ENCODE measurements at places on chromosomes 1 and 21. TPM values are rescaled to one million over a fixed set of nuclear protein-coding genes. Genes with fewer than 3 reads are reported as not detected.

DNA sequence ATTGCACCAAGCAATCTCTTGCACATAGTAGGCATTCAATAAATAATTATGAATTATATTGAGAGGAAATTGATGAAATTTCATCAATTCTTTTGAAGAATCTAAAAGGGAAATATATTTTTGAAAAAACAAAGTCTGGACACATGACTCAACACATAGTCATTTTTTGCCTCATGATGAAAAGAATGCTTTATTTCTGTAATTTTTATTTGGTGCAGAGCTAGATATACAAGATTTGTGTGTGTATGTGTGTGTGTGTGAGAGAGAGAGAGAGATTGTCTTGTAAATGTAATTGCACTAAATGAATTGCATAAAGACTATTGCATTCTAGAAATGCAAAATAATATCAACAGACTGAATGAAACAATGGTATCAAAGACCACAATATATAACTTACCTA lies 206.2 kb upstream of the C1orf87 start:
- H3K4me3 ChIP-seq = no peak overlapping the region
- no peaks in the 10 kb centered on the region for H3K27me3 ChIP-seq
- no peaks in the 10 kb centered on the region for H3K4me1 ChIP-seq
- no peak overlapping the region for H3K27ac ChIP-seq

GRCh38 chr1:38788341-38789336 lies 70.9 kb downstream of the RRAGC start:
- no peaks in the 10 kb centered on the region for H3K27me3 ChIP-seq
- DNase-seq = no peak
- no peak overlapping the region for H3K27ac ChIP-seq
- no peak overlapping the region for H3K4me3 ChIP-seq
- H3K36me3 ChIP-seq = no peaks in the 10 kb centered on the region
- no peaks in the 10 kb centered on the region for H3K4me1 ChIP-seq

GRCh38 chr1:231214918-231215680 lies 25.9 kb upstream of the GNPAT start:
- no peaks in the 10 kb centered on the region for H3K27me3 ChIP-seq
- no peak overlapping the region for H3K4me3 ChIP-seq
- H3K27ac ChIP-seq = no peak overlapping the region
- DNase-seq = no peak

GRCh38 chr1:234396871-234397270 lies 23.6 kb downstream of the COA6 start:
- H3K4me1 ChIP-seq = no peaks in the 10 kb centered on the region
- no peak for DNase-seq
- H3K36me3 ChIP-seq = no peaks in the 10 kb centered on the region
- H3K27me3 ChIP-seq = no peaks in the 10 kb centered on the region

DNA sequence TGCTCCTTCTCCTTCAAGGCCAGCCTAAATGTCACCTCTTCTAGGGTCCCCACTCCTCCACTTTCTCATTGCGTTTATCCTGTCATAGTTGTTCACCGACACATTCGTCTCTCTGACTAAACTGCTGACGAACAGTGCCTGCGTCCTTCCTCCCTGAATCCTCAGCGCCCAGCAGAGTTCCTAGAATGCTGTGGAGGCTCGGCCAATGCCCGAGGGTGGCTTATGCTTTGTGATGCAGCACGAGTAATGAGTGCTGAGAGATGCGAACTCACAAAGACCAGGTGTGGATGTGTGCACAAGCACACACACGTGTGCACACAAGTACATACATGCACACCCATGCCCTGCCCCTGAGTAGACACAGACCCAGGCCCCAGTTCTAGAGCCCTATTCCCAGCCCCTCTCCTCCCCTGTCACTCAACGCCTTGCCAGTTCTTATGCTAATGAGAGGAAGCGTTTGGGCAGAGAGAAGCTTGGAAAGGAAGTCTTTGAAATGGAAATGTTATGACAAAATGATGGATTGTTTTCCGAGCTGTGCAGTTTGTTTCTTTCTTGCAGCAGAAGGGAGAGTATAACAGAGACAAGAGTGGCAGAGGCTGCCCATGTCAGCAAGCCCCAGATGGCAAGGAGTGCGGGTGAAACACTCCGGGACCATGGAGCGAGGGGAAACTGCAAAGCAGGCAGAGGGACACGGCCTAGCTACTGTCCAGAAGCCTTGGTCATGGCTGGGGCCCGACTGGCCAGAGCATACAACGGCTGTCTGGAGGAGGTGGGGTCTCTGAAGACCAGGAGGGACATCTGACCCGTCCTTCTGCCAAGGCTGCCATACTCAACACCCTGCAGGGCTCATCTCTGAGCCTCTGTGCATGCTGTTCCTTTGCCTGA lies 24.2 kb downstream of the KCNA10 start:
- no peak for DNase-seq
- no peaks in the 10 kb centered on the region for H3K36me3 ChIP-seq
- peaks cover 8% of the 10 kb centered on the region for H3K4me1 ChIP-seq
- H3K27ac ChIP-seq = no peak overlapping the region
- no peak overlapping the region for H3K4me3 ChIP-seq
- no peaks in the 10 kb centered on the region for H3K27me3 ChIP-seq

DNA sequence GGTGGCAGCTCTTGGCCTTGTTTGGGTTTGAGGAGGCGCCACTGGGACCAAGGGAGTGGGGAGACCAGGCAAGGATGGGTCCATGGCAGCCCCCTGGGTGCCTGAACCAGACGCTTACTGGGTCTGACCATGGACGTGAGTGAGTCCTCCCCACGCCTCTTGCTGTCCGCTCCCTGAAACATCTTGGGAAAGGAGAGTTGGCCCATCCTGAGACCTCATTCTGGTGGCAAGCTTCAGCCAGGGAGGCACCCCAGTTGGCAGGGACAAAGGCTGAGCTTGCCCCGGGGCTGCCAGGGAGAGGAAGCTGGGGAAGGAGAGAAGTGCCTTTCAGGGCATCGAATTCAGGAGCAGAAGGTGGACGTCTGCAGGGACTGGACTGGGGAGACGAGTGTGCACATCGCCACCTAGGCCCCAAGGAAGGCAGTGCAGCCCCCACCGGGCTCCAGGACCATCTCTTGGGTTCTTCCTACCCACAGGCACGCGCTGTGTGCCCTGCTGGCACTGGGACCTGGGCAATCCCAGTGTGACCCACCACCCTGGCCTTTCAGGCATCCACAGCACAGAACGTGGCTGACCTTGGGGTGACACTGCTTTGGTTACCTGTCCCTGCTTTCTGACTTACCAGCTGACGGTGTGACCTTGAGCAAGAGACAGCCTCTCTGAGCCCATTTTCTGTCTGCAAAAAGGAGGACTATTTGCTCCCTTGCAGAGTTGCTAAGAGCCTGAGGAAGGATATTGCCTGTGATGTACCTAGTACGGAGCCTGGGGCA lies 132.9 kb upstream of the WNT4 start:
- H3K27ac ChIP-seq = no peak overlapping the region
- H3K4me3 ChIP-seq = no peak overlapping the region
- DNase-seq = peak; percentile 59

DNA sequence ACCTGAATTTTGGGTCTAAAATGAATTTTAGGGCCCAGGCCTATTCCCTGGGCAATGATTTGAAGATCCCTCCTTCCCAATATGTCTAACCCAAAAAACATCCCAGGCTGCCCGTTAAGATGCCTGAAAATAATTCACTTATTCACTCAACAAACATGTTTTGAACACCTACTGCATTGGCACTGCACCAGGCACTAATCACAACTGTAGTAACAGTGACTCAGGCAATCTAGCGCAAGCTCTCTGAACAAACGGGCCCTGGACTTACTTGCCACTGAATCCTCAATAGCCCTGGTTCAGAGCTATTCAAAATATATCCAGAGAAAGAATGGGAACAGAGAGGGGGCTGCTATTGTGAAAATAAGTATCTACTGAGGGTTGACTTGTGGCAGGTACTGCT lies 4.2 kb downstream of the CD244 start:
- H3K27ac ChIP-seq = no peak overlapping the region
- no peaks in the 10 kb centered on the region for H3K4me1 ChIP-seq
- no peaks in the 10 kb centered on the region for H3K36me3 ChIP-seq
- DNase-seq = no peak

GRCh38 chr1:119251751-119252150 lies 111.3 kb upstream of the WARS2 start:
- no peak overlapping the region for H3K4me3 ChIP-seq
- H3K27ac ChIP-seq = no peak overlapping the region
- no peaks in the 10 kb centered on the region for H3K36me3 ChIP-seq
- H3K4me1 ChIP-seq = no peaks in the 10 kb centered on the region

Gene LEPR
- 28.8 TPM for polyA plus RNA-seq

Gene SPRR1A
- polyA plus RNA-seq = not detected

Gene RCAN1
- 26.7 TPM for polyA plus RNA-seq
